ENCODE measurements at places on chromosomes 5 and 9. TPM values are rescaled to one million over a fixed set of nuclear protein-coding genes. Genes with fewer than 3 reads are reported as not detected.

Gene PCAT7
- polyA plus RNA-seq = 0.53 TPM

Gene C5orf15
- polyA plus RNA-seq = 75.1 TPM

Gene DAPK1
- polyA plus RNA-seq = 12.6 TPM

Gene ORM2
- polyA plus RNA-seq = not detected

Gene SYK
- not detected for polyA plus RNA-seq

Gene CLK4
- polyA plus RNA-seq = 18.2 TPM

Gene FAM221B
- not detected for polyA plus RNA-seq

Gene CATSPER3
- not detected for polyA plus RNA-seq

Gene LAMC3
- not detected for polyA plus RNA-seq

Gene WDR38
- polyA plus RNA-seq = not detected
